ENCODE measurements at places on chromosomes 1 and 21. TPM values are rescaled to one million over a fixed set of nuclear protein-coding genes. Genes with fewer than 3 reads are reported as not detected.

DNA sequence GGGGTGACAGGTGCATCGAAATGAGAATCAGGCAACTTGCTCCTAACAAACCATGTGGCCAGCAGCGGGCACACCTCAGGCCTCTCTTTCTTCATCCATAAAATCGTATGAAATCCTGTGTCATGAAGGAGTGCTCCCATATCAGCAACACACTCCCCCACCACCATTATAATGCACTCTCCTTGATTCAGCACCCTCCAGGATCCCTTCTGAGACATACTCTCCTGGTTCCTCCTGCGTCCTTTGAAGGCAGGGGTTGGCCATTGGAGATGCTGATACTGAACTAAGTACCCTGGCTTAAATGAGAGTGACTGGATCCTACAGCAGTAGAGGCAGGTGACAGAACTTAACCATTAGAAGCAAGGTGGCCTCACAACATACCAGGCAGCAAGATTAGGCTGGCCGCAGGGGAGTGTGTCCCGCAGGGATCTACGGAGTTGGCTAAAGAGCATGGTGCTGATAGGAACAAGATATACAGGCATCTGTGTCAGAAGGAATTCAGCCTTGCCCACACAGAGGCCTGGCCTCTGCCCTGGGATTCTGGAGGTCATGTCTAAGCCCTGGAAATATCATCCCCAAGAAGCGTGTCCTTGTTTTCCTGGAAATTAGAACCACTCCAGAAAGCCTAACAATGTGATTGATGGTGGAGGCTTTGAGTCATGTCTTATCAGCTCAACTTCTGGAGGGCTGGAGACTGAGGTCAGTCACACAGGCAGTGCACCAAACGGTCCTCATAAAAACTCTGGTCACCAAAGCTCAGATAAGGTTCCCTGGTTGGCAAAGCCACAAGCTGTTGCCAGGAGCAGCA, 16.8 kb downstream of the S100A7A start:
- no peak overlapping the region for H3K27ac ChIP-seq
- no peaks in the 10 kb centered on the region for H3K36me3 ChIP-seq
- H3K4me1 ChIP-seq = peaks cover 1% of the 10 kb centered on the region
- H3K4me3 ChIP-seq = no peak overlapping the region
- H3K27me3 ChIP-seq = peaks cover 2% of the 10 kb centered on the region

DNA sequence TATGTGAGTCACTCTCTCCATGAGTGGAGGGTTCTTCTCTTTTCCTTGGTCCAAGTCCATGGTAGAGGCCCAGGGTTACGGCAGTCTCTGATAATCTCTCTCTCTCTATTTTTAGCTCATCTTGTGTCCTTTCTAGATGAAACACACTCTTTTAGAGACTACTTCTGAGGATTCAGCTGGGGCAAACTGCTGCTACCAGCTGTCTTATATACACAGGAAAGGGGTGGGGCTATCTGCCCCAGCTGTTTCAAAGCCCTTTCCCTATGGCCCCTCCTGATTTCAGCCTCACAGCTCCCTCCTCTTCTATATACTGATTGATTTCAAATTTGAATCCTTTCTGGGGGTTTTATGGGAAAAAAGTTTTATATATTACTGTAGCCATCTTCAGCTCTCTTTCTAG, 324.8 kb downstream of the RWDD3 start:
- H3K27me3 ChIP-seq = no peaks in the 10 kb centered on the region
- DNase-seq = no peak
- H3K27ac ChIP-seq = no peak overlapping the region
- H3K36me3 ChIP-seq = no peaks in the 10 kb centered on the region

The AMY2B gene
- 62.1 TPM for total RNA-seq

The PBX1 gene
- 81.7 TPM for total RNA-seq

The TSPAN1 gene
- total RNA-seq = 0.50 TPM

All from spinal cord (tissue), 10 donors.